ENCODE measurements at places on chromosomes 11 and 22. TPM values are rescaled to one million over a fixed set of nuclear protein-coding genes. Genes with fewer than 3 reads are reported as not detected.

- ATAC-seq, result no peak
Observed at GRCh38 chr11:37973941-37974340, 1375.9 kb upstream of the RAG2 start.

DNA sequence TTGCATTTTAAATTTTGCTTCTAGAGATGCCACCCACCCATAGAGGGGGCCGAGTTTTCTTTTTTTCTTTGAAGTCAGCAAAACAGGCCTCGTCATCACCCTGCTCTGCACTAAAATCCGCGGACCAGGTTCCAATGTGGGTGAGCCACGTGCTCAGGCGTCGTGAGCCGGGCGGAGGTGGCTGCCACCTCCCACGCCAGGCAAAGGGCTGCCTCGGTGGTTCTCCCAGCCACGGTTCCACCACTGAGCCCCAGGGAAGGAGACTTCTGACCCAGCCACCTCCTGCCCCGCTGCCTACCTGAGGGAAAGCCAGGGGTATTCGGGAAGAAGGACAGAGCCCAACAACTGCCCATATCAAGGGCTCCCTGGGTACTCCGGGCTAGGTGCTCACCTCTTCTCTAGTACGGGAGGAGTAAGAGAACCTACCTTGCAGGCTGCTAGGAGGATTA is 45.3 kb downstream of the MN1 start:
- ATAC-seq, result no peak

DNA sequence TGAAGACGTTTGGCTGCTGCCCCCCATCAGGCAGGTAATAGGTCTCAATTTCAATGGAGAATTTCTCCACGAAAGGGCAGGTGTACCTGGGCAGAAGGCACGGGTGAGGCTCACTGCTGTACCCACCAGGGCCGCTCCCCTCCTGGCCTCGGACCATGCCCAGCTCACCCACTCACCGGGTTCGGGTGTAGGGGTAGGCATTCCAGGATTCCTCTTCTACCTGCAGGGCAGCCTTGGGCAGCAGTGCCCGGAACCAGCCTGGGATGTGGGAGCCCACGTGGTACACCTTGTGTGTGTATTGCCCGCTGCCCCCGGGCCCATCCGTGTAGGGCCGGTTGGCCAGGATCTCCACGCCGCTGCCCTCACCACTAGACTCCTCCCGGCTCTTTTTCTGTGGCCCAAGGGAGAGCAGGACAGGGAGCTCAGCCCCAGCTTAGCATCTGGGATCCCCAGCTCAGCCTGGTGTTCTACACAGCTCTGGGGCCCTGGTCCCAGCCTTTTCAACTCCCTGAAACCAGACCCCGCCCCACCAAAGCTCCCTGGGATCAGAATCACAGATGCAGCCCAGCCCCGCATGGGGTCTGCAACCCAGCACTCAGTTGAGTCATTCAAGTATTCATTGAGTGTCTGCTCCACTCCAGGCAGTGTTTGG is 2.7 kb downstream of the PITPNM1 start:
- ATAC-seq, result no peak

DNA sequence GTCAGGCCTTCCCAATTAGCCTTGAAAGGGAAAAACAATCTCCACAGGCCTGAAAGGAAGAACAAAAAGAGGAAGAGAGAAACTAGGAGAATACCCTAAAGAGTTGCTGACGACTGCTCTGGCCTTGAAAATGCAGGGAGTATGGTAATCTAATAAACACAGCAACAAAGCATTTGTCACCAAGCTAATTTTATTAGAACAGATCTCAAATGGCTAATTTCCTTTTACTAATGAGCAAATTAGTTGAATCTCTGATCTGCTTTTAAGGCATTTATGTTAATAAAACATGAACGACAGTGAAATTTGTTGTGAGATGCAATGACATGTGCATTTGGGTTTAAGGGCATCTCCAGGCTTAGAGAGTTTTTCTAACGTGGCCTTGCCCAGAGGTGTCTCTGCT is 212.2 kb downstream of the BUD13 start:
- no peak for ATAC-seq

DNA sequence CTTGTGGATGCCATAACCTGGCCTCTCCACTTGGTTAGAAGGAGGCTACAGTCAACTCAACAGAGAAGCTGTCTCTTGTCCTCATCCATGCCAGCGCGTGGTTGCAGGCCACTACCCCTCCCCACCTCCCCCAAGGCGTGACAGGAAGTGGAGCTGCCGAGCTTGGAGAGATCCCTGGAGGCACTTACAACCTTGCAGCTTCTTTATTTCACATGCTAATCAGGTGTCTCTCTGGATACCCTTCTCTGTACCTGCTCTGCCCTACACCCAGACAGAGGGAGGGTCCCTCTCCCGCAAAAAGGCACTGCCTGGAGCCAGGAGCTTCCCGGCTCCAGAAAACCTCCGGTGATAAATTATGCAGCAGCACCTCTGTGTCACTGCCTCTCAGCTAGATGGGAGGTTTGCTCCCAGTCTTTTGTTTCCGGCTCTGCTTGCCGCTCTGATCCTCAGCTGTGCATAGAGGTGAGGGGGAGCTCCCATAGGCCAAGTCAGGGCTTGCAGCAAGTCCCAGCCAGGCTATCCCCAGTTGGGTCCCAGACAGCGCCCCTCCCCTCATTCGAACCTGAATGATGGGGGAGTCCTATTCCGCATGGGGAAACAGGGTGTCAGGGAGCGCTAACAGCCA is 5.7 kb downstream of the LRP4 start:
- no peak for ATAC-seq

DNA sequence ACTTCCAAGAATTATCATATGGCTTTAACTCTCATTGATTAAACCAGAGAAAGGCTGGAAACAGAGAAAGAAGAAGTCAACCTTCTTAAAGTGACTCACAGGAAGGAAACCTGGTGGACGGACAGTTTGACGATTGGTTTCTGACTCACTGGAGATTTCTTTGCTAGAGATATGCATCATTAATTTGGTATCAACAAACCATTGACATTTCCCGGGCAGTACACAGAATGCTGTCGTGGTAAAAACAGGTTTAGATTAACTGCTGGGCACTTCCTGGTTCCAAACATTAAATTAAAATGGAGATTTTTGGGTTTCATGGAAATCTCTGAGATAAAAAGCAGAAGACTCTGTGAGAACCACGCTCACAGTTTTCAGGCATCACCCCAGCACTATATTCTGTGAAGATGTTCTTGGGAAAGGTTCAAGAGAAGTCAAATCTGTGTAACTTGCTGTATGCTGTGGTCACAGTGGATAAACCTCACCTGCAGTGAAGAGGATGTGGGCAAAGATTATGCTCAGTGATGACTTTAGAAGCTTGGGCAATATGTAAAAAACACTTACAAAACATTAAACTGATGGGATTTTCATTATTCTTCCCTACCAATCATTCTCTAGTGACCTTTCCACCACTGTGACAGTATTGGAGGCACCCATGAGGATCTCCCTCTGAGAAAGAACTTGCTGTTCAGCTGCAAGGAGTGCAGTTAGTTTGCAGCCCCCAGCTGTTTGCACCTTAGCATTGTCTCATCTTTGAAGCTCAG is 61.1 kb upstream of the CD44 start:
- ATAC-seq, result no peak

GRCh38 chr11:1230456-1231395 is 7.9 kb downstream of the MUC5B start:
- ATAC-seq, result no peak

- no peak for ATAC-seq
Observed at GRCh38 chr22:48738204-48738980, 1089.3 kb downstream of the BRD1 start.

DNA sequence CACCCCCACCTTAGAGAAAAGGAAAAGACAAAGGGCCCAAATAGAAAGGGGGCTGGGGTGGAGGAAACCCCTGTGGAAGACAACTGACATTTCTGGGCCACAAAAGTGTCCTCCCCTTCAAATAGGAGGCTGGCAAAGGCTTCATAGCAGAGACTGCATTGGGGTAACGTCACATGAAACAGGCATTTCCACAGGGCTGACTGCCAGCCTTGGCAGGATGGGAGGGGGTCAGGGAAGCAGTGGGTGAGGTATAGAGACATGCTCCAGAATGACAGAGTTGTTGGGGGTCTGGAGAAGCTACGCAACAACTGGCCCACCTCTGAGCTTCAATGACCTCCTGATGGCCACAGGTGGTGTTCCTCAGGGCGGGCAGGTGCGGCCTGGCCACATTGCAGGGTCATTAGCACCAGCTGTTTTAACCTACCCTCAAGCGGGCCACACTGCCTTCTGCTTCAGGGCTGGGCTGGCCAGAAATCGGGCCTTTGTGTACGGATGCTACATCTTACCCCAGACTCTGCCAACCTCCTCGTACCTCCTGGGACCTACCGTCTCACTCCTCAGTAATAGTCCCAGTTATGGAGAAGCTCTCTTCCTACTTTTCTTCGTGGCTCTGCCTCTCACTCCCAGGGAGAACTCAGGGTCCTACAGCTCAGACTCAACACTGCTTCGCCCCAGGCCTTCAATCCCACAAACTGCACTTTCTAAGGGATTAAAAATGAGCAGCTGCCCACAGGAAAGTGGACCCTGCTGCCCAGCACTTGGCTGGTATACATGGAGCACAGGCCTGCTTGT is 160.0 kb upstream of the NCAM1 start:
- no peak for ATAC-seq

- peak; percentile 58 for ATAC-seq
Observed at GRCh38 chr11:32893343-32894148, 935 bp downstream of the QSER1 start.

DNA sequence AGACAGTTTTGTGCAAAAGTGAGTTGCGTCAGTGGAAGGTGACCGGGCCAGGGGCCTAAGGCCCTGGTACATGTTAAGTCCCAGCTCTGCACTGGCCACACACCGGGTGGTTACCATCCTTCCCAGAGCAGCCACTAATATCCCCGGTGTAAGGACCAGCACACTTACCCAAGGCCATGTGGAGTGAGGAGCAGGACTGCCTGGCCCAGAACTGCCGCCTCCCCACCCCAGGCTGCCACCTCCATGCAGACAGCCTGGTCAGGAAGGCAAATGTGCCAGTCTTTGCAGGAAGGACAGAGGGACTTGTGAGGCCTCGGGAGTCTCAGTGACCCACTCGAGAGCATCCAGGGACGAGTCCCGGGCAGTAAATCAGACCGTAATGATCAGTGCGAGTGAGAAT is 102.9 kb downstream of the MORC2 start:
- ATAC-seq, result no peak

DNA sequence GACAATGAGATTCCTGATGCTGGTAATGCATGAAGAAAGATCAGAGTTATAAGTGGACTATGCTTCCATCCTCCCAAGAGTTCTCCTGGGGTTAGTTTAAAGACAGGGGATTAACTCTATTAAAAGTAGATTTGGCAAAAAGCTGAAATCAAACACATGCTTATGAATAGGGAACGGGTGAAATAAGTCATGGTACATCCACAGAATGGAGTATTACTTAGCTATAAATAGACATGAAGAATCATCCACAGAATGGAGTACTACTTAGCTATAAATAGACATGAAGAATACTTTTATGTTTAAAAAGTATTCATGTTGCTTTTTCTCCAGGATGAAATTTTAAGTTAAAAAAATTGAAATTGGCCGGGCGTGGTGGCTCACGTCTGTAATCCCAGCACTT is 596.4 kb upstream of the B3GAT1 start:
- no peak for ATAC-seq

DNA sequence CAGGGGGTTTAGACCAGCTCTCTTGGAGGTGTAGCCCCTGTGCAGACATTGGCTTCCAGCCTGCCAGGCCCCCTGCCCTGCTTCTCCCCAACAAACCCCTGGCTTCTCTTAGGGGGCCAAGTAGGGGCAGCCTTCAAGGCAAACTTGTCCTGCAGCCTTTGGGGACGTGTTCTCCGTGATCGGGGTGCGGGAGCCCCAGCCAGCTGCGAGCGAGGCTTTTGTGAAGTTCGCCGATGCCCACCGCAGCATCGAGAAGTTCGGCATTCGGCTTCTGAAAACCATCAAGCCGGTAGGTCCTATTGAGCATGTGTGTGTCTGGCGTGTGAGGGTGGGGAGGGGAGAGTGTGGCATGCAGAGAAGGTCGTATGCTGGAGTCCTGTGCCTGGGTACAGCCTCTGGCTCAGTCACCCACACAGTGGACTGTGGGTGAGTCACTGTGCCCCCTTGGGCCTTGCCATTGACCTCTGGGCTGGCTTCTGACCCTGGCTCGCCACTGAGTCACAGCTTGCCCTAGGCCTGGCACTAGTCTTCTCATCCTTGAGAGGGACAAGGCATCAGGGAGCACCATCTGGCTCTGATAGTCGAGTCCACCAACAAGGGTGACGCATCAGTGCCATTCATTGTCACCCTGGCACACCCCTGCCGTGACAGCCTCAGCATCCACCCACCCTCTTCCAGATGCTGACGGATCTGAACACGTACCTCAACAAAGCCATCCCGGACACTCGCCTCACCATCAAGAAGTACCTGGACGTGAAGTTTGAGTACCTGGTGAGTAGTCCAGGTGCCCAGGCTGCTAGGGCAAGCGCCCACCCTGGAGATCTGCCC is 11.4 kb downstream of the SLC16A8 start:
- ATAC-seq, result no peak

- no peak for ATAC-seq
Observed at GRCh38 chr22:27972732-27973698, 54.0 kb upstream of the PITPNB start.

- no peak for ATAC-seq
Observed at GRCh38 chr11:77152846-77153245, 24.8 kb downstream of the MYO7A start.

DNA sequence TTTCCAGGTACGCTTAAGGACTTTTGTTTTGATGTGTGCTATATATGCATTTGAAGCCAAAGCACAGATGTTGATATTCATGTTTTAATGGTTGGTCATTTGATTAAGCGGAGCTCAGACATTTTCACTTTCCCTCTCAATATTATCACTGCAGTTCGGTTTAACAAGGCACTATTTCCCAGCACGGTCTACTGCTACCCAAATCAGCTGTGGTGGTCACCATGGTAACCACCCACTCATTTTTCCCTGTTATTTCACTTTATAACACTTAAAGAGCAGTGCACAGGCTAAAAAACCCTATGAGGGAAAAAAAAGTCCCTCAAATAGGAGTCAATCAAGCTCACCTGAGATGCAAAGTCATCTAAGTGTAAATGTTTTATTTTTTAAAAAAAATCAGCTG is 439.6 kb upstream of the CCDC90B start:
- ATAC-seq, result no peak

GRCh38 chr11:122746611-122747244 is 91.2 kb downstream of the UBASH3B start:
- ATAC-seq, result no peak

DNA sequence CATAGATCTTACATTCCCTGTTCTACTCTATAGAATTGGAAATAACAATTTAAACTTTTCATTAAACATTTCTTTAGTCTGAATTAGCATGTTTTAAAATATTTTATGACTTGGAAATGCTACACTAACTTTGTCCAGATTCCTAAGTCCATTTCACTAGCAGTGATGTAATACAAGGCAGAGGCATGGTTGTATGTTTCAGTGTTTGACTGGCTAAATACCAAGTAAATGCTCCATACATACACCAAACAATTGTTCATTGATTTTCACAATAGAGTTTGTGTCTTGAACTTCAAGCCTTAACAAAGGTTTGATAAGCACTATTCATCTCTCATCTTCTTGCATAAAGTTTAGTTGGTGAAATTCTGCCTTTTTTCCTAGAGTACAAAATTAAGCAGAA is 13.5 kb downstream of the ZBED5 start:
- ATAC-seq, result no peak

CARNS1 gene
- total RNA-seq, result 1.8 TPM

RAG2 gene
- not detected for total RNA-seq

ASPHD2 gene
- total RNA-seq, result 1.2 TPM

GALNT18 gene
- 16.0 TPM for total RNA-seq

MTCH2 gene
- total RNA-seq, result 34.5 TPM

CCDC87 gene
- 0.27 TPM for total RNA-seq

MUC6 gene
- 0.77 TPM for total RNA-seq

PAAF1 gene
- 16.2 TPM for total RNA-seq

BTG4 gene
- not detected for total RNA-seq

WNT11 gene
- total RNA-seq, result 2.5 TPM

Data from gastroesophageal sphincter (tissue), 4 donors.